ENCODE measurements at places on chromosomes 13 and 19.

- DNase-seq = no peak
These were observed 13.5 kb upstream of the TPM4 start for GRCh38 chr19:16062789-16063188.

DNA sequence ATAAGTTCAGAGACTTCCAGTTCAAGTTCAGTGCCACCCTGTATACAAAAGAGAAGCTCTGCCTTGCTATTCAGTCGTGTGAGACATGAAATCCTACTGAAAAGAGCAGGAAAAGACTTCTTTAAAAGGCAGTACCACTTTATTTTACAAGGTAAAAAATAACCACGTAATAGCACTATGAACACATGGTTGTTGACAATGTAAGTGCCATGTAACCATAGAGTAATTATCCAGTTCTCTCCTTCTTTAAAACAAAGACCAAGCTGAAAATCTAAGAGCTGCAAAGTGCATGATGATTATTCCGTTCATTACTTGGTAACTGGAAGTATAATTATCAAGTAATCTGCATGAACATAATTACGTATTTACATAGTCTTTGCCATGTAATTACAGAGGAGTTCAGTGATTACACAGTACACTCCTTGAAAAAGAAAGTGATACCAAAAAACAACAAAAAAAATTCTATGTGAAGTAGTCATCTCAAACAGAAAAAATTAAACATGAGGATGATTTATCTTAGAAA lies 288.7 kb downstream of the EFNB2 start:
- no peak for DNase-seq

- DNase-seq = no peak
These were observed 111.8 kb downstream of the SGCG start for GRCh38 chr13:23292586-23292985.

DNA sequence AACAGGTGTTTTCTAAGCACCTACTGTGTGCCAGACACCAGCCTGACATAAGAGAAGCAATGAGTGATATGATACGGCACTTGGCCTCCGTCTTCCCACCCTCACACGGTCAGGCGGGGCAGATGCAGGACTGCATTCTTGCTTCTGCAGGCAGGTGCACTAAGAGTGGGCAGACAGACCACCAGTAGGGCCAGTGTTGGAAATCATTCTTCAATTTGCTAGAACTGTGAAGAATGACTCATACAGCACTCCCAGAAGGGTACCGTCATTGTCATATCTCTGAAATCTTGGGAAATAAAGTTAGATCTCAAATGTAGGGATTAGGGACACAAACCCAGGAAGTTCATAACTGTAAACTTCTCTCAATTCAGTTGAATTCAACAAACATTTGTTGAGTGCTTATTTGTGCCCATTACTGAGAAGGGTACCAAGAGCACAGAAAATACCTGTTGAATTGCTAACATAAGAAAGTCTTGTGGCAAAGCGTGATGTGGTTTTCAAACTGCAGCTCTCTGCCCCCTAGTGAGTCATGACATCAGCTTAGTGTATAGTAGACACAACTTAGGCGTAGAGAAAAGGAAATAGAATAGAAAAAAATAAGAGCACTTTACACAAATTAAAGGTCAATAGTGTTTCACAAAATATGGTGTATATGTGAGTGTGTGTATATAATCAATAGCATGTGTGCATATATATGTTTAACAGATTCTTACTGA lies 76.1 kb downstream of the TEX26 start:
- DNase-seq = no peak

DNA sequence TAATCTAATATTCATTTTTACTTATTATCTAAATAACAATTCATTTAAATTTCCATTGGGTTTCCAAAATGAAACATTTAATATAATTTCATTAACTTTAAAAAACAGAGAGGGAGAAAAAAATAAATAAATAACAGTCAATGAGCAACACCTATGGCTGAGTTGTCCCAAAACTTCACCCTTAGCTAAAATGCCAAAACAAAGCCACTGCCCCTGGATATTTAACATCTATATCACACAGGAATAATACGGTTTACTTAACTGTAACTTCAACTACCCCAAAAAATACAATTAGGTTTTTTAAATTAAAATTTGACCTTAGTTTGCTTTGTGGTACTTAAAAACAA lies 541 bp downstream of the ELF1 start:
- DNase-seq = no peak

- no peak for DNase-seq
These were observed 11.1 kb upstream of the NANOS3 start for GRCh38 chr19:13865571-13866462.

Data from DMS79 (cell line).